ENCODE measurements at places on chromosomes 11 and 22. TPM values are rescaled to one million over a fixed set of nuclear protein-coding genes. Genes with fewer than 3 reads are reported as not detected.

- DNase-seq: no peak
These were observed 377.2 kb downstream of the CTTN start for GRCh38 chr11:70775386-70776075.

DNA sequence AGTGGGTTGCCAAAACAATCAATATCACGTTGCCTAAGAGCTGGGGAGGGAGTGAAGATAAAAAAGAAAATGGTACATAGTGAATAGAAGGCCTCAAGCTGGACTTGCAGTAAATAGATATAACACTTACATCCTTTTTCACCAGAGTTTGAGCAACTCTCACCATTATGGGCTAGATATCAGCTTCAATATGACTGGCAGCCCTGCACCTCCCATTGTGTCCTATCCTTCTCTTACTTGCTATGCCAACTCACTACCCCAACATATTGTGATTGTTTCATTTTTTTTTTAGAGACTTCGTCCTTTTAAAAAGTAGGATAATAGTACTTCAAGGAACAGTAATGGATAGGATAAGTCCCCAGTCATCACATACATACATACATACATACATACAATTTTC is 7.4 kb downstream of the HBG1 start:
- no peak for DNase-seq

DNA sequence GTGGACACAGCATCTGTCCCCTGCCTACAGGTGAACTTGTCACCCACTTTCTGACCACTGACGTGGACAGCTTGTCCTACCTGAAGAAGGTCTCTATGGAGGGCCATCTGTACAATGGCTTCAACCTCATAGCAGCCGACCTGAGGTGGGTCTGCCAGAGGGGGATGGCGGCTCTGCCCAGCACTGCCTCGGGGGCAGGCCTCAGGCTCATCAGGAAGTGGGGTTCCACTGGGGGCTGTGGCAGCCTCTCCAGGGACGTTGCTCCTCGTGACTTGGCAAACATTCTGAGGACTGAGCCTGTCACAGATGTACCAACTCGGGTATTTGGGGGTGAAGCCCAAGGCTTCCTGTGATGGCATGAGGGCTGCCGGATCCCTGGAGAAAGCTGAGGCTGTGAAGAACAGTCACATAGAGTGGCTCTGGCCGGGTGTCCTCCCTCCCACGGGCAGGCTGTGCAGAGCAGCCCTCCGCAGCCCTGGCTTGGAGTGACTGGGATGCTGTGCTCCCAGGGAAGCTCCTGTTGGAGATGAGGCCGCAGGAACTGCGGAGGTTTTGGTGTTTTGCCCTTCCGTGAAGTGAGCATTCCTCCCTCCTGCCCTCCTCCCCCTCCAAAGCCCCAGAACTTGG is 26.5 kb upstream of the DGCR8 start:
- DNase-seq: no peak

GRCh38 chr11:61587951-61588727 is 7.3 kb upstream of the SYT7 start:
- DNase-seq: no peak

- DNase-seq: no peak
These were observed 20.1 kb downstream of the TMEM218 start for GRCh38 chr11:125091247-125091876.

- DNase-seq: no peak
These were observed 8.8 kb downstream of the BMAL1 start for GRCh38 chr11:13286279-13286821.

GRCh38 chr22:39408807-39409206 is 9.2 kb downstream of the TAB1 start:
- no peak for DNase-seq

DNA sequence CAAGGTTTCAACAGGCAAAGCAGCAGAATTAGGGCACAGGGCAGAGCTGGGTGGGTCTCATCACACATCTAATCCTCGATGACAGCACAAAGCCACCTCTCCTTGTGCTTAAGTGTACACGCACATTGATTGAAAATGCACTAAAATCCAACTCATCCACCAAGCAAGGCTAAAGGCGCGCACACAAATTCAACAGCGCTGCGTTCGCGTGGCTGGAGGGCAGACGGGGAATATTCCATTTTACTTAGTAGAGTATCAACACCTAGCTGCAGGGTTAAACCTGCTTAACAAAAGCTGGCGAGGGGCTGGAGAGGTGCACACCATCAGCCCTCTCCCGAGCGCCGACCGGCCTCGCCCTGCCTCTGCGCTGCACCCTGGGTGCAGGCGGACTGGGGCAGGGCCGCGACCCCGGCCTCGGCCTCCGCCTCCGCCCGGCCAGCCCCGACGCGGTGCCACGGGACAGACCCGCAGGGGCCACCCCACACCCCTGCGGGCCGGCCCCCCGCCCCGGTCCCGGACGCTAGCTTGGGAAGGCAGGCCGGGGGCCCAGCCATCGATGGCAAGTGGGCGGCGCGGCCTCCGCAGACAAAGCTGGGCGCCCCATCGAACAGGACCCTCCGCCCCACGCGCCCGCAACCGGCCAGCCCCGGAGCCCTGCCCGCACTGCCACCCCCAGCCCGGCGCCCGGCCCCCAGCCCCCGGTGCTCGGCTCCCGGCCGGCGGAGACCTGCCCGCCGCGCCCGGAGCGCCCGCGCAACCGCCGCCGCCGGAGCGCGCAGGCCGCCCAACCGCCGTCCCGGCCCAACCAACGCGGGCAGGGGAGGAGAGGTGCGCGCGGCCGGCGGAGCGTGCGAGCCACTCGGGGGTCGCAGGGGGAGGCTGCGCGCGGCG is 929 bp downstream of the PRDM10 start:
- peak; percentile 15 for DNase-seq

GRCh38 chr11:16817351-16817750 is 78.9 kb downstream of the C11orf58 start:
- DNase-seq: no peak

- DNase-seq: no peak
These were observed 236.1 kb downstream of the KCNA4 start for GRCh38 chr11:29780756-29781155.

DNA sequence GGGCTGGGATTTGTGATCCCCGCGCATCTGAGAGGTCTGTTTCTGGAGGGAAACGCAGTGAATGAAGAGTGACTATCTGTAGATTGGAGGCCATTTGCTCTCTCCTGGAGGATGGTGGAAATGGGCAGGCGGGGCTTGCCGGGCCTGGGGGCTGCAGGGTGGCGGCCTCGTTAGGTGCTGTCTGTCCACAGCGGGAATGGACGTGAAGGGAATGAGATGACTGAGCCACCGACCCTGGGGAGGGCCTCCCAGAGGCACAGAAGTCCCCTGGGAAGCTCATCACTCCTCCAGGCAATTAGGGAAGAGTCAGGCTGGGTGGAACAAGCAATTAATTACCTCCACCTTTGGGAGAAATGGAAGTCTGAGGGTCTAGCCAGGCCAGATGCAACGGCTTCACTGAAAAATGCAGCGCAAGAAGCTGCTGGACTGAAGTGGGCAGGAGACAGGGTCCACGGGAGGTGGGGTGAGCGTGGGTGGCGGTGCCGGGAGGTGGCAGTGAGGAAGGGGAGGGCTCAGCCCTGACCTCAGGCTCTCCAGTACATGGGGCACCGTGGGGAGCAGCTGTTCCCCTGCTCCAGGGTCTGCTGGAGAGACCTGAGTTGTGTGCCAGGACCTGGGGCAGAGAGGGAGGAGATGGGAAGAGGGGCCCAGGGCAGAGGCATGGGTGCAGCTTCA is 524.5 kb downstream of the BRD1 start:
- peak; percentile 9 for DNase-seq

DNA sequence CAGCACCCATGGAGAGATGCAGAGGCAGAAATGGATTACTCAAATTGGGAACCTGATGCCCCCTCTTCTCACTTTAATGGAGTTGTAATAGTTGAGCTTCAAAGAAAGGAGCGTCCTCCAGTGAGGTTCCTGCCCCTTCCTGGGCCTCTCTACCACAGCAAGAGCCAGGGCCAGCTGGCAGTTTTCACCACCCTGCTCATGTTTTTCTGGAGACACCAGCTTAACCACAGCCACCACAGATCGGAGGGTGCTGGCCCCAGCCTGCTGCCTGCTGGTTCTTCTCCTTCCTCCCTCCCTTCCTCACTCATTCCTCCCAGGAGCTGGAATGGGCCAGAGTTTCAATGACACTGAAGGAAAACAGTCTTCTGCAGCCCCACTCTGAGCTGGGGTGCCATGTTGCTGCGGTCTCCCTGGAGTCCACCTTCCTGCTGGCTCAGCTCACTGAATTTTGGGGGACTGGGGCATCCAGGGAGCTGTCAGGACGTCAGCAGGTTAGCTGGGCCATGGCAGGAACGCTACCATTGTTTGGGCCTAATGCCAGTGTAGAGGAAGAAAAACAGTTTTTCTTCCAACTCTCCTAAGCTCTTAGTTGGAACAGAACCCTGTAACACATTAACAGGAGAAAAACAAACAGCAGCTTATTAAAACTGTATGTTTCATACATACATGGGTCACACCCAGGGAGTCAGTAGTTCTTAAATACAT is 57.7 kb downstream of the TRAF6 start:
- DNase-seq: no peak

- DNase-seq: peak; percentile 68
These were observed 8.0 kb downstream of the TMEM86A start for GRCh38 chr11:18706330-18707243.

DNA sequence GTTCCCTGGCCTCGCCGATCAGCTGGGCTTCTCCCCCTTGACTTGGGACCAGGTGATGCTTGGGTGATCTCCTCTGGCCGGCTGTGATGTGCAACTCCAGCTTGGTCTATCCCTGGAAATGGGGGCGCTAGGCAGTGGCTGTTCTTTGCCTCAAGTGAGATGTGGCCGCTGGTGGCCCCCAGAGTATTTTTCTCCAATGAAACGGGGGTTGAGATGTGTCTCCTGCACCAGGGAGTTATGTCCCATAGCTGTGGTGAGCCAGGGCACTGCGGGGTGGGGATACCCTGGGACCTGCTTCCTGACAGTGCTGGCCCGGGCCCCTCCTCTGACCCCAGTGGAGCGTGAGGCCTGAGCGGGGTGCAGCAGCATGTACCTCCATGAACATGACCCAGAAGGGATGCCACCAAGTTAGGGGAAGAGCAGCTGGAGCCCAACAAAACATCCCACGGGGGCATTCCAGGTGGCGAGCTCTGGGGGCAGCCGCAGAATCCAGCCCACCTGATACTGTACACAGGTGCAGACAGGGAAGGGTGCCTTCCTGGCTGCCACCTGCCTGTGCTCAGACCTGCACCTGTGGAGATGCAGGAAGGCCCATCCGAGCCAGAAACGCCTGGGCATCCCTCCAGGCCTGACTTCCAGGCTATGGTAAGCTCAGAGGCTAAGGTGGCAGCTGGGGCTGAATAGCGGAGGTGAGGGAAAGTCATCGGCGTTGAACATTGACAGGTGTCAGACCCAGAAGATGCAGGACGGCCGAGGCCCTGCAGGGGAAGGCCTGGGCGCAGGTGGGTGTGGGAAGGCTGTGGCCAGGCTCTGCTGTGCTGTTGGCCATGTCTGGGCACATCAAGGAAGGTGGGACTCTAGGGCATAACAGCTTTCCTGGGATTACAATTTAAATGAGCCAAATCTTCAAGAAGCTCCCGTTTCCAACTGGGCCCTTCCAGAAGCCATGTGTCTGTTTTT is 97.3 kb downstream of the CTTN start:
- DNase-seq: no peak

MIOX gene
- total RNA-seq: 1.6 TPM

LTBP3 gene
- total RNA-seq: 257 TPM

YPEL4 gene
- 1.9 TPM for total RNA-seq

TRIM66 gene
- total RNA-seq: 7.1 TPM

DMC1 gene
- 0.40 TPM for total RNA-seq

FLRT1 gene
- 3.8 TPM for total RNA-seq

Data from mucosa of gallbladder (tissue), 1 donor.